ENCODE measurements at places on chromosomes 3 and 15.

DNA sequence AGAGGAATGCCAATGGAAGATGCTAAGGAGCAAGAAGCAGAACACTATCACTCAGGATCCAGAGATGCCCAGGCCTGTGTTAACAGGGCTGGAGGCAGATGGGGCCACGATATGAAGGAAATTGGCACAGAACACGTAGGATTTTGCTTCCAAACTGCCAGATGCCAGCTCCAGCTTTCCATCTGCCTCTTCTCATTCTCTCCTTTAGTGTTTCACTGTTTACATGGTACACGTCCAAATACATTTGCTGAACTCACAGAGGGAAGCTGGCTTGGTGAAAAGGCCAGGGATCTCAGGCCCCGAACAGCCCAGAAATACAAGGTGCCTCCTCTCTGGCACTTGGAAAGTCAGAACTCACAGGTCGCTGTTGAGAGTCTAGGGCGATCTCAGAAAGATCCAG, 187.0 kb downstream of the NTRK3 start:
- DNase-seq: no peak

DNA sequence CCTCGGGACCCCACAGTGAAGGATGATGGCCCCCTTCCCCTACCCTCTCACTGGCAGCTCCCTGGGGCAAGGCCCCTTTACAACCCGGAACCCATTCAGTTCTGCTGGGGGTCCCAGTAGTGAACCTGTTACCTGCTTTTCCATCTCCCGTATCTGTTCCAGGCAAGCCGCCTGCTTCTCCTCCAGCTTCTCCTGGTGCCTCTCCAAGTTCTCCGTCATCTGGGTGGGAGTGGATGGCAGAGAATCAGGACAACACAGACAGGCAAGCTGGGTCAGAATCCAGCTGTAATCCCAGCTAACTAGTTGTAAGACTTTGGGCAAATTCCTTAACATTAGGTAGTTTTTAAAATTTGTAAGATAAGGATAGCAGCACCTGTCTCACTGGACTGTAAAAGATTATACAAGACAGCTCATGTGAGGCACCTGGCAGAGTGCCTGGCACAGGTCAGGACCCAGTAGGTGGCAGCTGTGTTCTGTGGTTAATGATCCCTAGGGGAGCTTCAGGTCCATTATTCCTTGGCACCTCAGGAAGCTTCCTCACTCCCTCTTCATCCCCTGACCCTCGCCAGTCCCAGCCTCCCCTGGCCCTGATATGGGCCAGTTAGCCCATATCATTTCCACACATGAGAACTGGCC, 6.4 kb upstream of the ANKRD63 start:
- no peak for DNase-seq

DNA sequence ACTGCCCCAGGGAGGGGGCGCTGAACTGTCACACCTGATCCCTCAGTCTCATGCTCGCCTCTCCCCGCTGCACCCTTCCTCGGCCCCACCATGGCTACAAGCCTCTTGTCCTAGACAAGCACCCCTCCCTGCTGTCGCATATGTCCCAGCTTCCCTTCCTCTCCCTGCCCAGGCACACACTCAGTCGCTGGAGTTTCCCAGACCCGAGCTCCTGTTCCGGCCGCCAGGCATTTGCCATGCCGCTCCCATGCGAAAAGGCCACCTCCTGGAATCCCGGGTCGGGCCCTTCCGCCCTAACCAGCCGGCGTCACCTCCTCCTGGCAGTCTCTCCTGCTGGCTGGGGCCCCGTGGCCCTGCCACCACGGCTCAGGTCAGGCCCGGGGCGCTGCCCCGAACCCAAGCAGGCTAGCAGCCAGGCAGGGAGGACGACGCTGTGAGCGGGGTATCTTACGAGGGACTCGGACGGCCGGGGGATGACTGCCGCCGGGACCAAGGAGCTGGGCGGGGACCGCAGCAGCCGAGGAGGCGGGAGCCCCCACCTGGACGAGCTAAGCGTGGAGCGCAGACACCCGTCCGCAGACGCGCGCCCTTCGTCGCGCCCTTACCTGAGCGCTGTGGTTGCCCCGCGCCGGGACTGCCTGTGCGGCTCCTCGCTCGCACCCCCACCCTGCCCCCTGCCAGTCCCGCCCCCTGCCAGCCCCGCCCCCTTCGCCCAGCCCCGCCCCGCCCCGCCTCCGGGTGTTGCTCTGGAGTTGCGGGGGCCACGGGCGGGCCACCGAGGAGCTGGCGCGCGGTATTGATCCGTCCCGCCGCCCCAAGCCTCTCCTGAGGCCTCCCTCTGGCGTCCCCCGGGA, at the start of gene ALS2CL:
ALS2CL (minus strand) TSS at position 642 of the 854 bp plus-strand sequence. CDS start 4,239 bp downstream, outside the sequence.
- peak; percentile 79 for DNase-seq

- DNase-seq: no peak
Observed at GRCh38 chr3:164375995-164376394, 702.3 kb downstream of the SI start.

DNA sequence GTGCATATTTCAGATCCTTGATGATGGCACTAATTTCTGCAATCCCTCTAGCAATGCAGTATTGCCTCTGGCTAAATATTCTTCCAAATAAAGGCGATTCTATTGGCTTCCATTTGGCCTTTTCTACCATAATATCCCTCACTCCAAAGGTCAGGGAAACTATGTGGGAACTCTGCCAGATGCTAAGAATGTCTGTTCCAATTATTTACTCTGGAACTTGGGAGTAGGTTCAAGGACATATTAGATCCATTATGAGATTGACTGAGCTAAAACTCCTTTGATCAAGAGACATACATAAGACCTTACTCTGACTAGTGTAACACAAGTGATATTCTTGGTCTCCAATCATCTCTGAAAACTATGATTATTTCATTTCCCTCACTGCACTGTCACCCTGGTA, 674.5 kb upstream of the NECTIN3 start:
- DNase-seq: no peak

- DNase-seq: no peak
Observed at GRCh38 chr3:111592143-111592542, 3.0 kb downstream of the ZBED2 start.

GRCh38 chr3:144557515-144557914, 585.9 kb downstream of the DIPK2A start:
- no peak for DNase-seq

- DNase-seq: no peak
Observed at GRCh38 chr3:189962466-189962865, 158.2 kb downstream of the P3H2 start.

- no peak for DNase-seq
Observed at GRCh38 chr3:160098926-160099626, 110.4 kb downstream of the IL12A start.

DNA sequence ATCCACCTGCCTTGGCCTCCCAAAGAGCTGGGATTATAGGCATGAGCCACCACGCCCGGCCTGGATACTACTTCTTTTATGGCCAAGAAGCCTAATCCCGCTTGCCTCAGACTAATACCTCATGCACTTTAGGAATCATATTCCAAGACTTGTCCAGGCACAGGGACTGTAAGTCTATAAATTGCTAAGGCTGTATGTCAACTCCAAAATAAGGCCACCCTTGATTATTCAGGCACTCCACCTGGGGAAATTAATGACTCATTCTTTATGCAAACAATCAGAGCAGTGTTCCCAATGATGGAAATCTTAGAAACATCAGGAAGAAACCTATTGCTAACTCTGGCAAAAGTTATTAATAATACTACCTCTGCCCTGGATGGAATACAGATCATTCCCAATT, 98.4 kb downstream of the ERC2 start:
- DNase-seq: no peak

GRCh38 chr3:123291404-123291803, 89.7 kb downstream of the SEC22A start:
- no peak for DNase-seq

GRCh38 chr3:151384741-151385174, at the start of gene P2RY12:
Gene P2RY12 (minus strand): TSS chr3:151384753. CDS start chr3:151338845, 45,908 bp downstream.
- no peak for DNase-seq

DNA sequence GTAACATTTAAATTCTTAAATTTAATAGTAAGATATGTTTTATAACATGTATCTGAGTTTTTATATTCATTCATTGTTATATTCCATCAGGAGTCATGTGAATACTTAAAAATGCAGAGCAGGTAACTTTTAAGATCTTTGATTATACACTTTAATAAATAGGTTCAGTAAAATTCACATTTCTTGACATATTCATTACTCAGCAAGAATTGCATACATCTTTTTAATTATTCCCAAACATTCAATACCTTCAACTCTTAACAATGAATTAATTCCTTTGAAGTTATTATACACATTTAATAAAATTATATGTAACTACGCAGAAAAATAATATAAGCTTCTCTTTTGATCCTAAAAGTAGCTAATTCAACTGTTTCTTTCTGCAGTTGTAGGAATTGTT, 105.4 kb downstream of the CNTN4 start:
- DNase-seq: no peak

DNA sequence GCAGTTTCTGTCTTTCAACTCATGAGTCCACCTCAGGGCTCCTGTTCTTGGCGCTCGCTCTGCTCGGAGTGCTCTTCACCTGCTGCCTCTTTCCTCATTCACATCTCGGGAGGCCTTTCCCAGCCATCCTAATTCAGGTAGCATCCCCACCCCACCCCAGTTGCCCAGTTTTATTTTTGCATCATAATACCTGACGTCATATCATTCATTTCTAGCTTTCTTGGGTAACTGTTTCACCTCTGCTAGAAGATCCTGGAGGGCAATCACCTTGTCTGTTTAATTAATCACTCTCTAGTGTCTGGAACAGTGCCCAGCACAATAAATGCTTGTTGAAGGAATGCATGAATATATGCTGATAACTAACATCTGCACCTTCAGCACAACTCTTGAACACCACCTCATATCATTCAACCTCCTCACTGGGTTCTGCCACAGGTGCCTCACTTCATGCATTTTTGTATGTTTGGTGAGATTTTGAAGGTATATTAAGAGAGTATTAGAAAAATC, 7.6 kb downstream of the NUSAP1 start:
- no peak for DNase-seq

DNA sequence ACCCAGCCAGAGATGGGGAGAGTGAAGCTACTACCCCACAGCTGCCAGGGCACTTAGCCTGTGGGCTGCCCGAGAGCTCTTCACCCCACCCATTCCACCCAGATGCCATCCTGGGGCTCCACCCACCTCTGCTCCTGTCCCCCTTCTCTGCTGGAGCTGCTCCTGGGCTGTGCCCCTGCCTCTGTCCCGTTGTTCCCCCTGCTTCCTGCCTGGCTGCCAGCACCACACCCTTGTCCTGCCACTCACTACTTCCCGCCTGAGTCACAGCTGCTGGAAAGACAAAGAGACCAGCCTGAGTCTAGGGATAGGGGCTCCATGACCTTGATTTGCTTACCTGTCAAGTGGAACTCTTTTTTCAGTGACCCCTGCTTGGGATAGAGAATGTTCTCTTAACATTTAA, 12.4 kb downstream of the GNAI2 start:
- DNase-seq: no peak

DNA sequence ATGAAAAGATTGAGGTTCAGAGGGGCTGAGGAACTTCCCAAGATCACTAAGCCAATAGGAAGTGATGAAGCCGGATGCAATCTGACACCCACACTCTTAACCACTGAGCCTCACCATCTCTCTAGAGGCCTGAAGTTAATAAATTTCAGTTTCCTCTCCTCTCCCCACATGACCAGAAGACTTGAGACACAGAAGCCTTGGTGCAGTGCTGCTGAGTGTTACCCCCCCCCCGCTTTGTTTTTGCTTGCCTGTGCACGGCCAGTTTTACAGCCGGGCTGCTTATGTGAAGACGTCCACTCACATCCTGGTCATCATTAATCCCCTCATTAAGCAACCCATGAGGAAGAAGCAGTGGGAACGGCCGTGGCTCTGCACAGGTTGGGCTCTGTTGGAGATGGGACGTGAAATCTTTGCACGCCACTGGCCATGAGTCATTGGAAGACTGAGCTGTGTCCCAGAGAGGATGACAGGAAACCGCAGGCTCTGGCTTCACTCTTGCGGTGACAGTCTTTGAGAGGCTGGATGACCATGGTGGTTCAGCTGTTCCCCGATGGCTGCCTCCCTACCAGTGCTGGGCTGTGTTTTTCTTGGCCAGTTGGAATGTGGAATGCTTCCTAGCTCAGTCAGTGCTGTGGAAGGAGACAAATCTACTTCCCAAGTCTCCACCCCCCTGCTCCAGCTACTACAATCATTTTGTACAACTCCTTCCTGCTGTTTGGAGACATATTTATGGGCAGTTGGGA, 232.6 kb upstream of the LRTM1 start:
- no peak for DNase-seq

DNA sequence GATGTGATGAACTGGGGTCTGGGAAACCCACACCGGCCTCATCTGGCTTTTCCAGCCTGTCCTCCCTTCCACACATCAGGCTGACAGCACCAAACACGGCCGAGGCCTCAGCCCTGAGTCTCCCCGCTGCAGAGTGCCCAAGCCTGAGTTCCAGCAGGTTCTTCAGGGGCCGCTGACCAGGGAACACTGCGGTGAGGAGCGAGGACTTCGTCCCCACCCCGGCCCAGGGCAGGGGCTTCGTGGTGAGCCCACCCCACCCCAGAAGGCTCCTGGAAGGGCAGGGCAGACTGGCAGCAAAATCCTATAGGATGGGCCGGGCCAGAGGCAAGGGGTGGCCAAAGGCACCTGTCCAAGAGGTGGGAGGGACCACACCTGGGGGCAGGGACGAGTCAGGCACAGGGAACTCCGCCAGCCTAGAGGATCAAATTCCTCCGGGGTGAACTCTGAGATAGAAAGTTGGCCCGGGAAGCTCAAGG, at the start of gene SLC51A:
SLC51A (plus strand) TSS at position 446 of the 476 bp plus-strand sequence. CDS start 179 bp downstream, outside the sequence.
- DNase-seq: no peak

DNA sequence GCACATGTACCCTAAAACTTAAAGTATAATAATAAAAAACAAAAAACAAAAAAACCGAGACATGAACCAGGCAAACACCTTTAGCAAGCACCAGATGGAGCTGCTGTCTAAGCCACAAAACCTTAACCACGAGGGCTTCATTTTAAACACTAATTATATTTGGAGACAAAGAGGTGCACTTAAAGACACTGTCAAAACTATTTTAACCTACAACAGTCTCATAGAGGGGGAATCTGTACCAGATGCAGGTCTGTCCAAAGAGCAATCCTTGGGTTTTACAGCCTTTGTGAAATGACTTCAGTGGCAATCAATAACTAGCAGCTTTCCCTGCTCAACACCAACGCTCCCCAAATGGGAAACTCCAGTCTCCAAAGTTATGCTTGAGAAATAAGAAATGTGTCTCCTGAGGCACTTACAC, 115.7 kb upstream of the TSPAN3 start:
- no peak for DNase-seq

DNA sequence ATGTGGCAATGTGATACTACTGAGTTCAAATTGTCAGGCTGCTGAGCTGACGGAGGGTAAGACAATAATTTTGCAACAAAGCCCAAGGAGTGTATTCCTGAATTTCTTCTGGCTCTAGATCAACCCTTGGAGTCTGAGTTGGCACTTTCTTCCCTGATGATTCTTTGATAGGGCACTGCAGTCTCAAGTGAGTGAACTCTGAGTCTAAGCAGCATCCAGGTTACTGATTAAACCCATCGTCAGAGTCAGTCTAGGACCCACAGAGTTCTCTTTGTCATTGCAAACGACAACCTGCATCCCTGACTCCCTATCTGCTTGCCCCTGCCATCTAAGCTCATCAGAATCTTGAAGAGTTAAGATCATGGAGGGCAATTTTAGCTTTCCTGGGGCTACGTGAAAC, 58.6 kb downstream of the MME start:
- no peak for DNase-seq
